ENCODE measurements at places on chromosomes 2 and 18.

- no peak for DNase-seq
These were observed 170.0 kb downstream of the EPHA4 start for GRCh38 chr2:221402072-221402471.

DNA sequence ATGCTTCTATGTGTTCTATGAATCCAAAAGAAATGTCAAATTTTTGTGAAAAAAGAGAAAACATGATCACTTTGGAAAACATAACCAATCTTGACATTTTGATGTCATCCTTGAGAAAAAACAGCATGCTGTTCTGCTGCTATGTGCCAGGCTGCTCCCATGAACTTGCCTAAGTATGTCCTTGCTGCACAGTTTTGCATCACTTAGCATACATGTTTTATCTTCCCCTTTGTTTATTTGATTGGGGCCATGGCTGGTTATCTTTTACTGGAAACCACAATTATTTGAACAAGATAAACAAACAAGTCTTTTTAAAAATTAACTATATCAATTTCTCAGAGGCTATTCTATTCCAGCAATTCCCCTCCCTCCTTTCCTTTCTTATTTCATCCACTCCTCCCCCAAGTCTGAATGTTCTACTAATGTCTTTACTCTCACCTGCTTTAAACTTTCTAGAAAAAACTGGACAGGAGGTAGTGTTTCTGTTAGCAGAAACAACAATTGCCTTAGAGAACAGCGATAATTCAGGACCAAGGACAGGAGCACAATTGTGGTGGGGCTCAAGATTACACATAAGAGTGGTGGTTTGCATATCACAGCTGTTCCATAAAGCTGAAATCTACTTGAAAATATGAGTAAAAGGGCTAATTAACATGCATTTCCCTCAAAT lies 6.7 kb downstream of the AOX1 start:
- DNase-seq: no peak

DNA sequence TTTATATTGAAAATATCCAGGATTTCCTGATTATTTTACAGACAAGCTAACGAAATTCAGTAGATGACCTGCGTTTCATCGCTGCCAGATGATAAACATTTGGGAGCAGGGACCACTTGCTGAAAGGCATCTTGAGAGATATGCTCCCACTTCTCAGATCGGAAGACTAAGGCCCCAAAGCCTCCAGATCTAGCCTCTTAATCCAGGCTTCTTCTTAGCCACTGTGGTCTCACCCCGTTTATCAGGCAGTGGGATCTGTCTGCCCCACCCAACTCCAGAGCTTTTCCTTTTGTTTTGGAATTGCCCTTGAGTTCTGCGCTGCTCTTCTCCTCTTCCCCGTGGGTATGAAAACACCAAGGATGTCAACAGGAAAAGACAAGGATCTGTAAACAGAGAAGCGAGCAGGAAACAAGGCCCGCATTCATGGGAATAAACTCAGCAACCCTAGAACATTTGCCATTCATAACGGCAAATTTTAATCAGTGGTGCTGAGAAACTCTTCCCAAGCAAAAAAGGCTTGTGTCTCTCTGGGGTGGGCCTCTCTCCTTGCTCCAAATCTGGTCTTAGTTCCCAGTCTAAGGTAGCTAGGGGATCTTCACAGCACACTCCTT lies 21.4 kb downstream of the MYL12B start:
- no peak for DNase-seq

DNA sequence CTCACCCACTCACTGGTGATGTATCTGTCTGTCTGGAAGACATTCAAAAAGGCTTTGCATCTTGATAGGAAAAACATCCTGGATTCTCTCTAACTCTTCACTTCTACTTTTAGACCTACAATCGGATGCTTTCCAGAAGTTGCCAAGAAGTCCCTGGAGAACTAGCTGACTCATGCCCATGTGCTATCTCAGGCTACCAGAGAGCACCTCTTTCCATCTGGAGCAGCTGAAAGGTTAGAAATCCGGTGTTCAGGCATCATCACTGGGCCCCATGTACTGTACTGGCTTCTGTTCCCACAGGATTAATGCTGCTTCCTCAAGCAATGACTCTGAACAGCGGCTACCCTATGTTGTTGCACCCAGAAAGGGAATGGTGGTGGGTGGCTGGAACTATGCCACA lies 259.0 kb downstream of the NBAS start:
- DNase-seq: no peak

DNA sequence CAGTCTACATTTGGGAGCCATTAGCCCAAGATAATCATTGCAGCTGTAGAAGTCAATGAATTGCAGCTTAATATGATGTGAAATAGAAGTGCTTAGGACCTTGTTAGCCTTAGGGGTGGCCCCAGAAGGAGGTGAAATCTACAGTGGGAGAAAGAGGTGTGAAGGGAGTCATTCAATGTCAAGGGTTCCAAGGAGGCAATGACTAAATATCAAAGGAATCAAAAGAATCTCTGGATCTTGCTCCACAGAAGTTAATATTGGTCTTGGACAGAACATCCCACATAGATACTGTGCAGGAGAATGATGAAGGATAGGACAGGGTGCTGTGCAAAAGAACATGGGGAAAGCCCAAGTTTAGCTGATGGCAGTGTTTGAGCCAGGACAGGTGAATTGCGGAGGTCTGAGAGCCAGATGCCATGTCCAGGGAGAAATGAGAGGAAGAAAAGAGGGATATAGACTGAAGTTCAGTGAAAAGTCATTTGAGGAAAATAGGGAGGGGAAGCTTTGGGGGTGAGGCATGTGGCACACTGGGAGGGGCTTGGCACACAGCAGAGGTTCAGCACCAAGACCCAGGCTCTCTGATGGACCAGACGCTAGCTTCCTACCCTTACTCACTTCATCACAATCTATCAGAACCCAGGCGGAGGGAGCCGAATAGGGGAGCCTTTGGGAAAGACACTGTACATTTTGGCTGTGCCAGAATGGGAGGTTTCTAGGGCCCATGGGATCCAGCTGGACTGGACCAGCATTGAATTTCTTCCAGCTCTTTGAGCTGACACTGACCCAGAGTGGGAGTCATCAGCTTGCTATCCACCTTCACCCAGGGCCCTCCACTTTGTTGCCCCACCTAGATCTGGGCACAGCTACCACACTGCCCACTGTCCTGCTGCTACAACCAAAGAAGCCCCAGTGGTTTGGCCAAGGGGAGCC lies 2.2 kb downstream of the IL1F10 start:
- DNase-seq: no peak

DNA sequence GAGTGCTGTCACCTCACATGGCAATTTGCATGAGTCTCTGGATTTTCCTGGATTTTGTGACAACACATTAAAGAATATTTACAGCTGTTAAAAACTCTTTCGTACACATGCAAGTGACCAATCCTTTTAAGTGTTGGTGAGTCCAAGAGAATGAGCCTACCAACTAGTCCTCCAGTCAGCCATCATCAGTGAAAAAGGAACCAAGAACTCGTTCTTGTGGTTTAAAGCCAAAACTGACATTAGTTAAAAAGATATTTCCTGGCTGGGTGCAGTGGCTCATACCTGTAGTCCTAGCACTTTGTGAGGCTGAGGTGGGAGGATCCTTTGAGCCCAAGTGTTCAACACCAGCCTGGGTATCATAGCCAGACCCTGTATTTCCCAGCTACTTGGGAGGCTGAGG lies 215.4 kb upstream of the ITGA4 start:
- no peak for DNase-seq

- no peak for DNase-seq
These were observed 87.6 kb downstream of the CDC42EP3 start for GRCh38 chr2:37583867-37584266.

GRCh38 chr2:132849118-132849517 lies 179.1 kb upstream of the LYPD1 start:
- no peak for DNase-seq

DNA sequence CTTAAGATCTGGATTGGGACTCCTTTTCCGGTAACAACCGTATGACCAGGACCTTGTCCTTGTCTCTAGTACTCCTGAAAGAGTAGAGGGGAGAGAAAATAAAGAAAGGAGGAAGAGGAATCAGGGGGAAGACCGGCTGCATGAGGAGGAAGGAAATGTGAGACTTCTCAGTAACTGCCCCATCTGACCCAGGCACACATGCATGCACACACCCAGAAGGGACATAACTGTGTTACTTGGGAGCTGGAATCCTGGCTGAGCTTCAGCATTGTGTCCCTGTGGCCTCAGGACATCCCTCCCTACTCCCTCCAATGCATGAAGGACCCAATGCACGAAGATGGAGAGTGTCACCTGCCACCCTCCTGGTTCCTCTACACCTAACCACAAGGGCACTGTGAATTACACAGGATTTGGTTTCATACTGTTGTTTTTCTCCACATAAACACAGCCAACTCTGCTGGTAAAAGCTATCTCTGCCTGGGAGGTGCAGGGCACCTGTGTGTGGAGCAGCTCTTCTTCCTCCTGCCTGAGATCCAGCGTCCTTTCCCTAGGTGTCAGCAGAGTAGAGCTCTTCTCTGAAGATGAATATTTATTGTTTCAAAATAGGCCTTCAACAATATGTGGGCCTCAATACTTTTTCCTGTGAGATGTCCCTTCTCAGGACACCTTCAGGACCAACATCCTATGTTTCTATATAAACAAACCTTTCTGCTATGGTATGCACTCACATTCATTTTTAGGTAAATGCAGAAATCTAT lies 574.1 kb upstream of the ID2 start:
- no peak for DNase-seq

DNA sequence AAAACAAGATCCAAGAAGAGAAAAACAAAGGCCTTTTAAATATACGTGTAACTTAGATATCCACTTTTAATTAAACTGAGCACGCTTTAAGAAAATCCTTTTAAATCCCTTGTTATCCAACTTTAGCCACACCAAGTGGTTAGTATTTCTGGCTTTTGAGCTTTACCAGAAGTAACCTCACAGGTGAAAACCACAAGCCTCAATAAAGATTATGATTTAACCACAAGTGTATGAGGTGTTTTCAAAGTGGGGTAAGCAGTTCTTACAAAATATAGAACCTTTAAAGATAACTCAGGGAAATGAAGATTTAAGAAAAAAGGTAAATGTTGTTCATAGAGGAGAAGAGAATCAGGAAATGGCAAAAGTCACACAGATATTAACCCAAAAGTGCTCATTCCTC lies 58.4 kb upstream of the CDCA7 start:
- DNase-seq: no peak

DNA sequence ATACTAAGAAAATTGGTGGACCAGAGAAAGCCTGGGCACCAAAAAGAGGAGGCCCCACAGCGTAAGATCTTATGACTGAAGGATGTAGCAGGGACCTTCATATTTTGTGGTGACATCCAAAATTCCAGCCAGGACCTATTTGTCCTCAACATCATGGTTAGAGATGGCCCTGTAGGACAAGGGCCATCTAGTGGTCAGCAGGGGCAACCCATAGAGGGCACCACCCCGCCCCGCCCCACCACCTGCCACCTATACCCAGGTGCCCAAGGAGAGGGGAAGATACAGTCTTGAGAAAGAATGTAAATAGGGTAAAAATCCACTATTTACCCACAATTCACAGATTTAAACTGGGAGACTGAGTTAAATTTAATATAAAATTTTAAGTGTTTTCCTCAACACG lies 59.6 kb upstream of the TMEM163 start:
- DNase-seq: no peak

- no peak for DNase-seq
These were observed 305.8 kb downstream of the TSN start for GRCh38 chr2:122061206-122061605.

Measured in CD4-positive, alpha-beta T cell treated with Interferon gamma for 1 hour (primary cell).